ENCODE measurements at places on chromosomes 7 and 10. TPM values are rescaled to one million over a fixed set of nuclear protein-coding genes. Genes with fewer than 3 reads are reported as not detected.

DNA sequence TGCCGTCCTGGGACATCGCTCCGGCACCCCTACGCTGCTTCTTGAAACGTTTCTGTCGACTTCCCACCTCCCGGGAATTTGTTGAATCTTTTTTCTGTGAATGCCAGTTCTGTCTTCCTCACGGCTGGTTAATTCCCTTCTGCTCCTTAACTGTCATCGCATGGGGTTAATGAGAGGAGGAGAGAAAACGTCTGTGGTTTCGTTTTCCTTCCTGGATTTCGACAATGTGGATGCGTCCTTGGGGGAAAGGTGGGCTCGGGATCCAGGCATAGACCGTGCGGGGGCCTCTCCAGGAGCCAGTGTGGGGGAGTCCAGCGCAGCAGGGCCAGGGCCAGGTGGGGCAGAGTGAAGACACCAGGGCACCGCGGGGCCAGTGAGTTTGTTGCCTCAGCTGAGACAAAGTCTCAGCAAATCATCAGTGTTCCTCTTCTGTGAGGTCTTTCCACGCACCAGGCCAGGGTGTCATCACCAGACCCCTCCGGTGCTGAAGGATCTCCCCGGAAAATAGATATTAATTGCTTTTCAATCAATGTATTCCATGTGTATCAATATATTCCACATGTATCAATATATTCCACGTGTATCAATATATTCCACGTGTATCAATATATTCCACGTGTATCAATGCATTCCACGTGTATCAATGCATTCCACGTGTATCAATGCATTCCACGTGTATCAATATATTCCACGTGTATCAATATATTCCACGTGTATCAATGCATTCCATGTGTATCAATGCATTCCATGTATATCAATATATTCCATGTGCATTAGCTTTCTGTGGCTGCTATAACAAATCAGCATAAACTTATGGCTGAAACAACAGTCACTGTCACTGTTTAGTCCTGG, 33.7 kb upstream of the CFAP46 start:
- peaks cover 5% of the 10 kb centered on the region for H3K4me1 ChIP-seq
- DNase-seq: no peak
- H3K36me3 ChIP-seq: no peaks in the 10 kb centered on the region
- H3K4me3 ChIP-seq: no peak overlapping the region
- H3K27me3 ChIP-seq: peaks cover 43% of the 10 kb centered on the region

- no peaks in the 10 kb centered on the region for H3K36me3 ChIP-seq
- H3K27ac ChIP-seq: no peak overlapping the region
- peaks cover 4% of the 10 kb centered on the region for H3K4me1 ChIP-seq
- no peak overlapping the region for H3K4me3 ChIP-seq
These were observed 86.5 kb upstream of the LRRN3 start for GRCh38 chr7:111004310-111004901.

GRCh38 chr10:101354328-101355071, 535 bp downstream of the BTRC start:
- H3K36me3 ChIP-seq: peaks cover 7% of the 10 kb centered on the region
- DNase-seq: peak; percentile 82
- peaks cover 28% of the 10 kb centered on the region for H3K4me1 ChIP-seq
- H3K27me3 ChIP-seq: peaks cover 12% of the 10 kb centered on the region
- peak overlapping the region; percentile 97 for H3K4me3 ChIP-seq
- H3K27ac ChIP-seq: peak overlapping the region; percentile 88

- H3K4me1 ChIP-seq: no peaks in the 10 kb centered on the region
- H3K27ac ChIP-seq: no peak overlapping the region
- no peaks in the 10 kb centered on the region for H3K27me3 ChIP-seq
These were observed 152.8 kb downstream of the AMPH start for GRCh38 chr7:38478404-38478803.

DNA sequence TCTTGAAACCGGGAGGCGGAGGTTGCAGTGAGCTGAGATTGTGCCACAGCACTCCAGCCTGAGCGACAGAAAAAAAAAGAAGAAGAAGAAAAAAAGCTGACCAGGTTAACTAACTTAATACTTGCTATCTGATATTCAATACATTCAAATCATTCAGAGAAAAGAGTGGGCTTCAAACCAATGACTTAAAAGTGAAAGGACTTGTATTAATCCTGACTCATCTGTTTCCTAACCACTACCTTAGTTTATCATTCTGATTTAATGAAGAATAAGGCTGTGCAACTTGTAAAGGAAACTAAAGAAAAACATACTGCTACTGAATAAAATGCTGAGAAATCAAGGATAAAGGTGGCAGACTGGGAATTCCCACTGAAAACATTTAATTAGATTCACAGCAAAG, 128.4 kb downstream of the NRBF2 start:
- H3K27me3 ChIP-seq: no peaks in the 10 kb centered on the region
- H3K4me3 ChIP-seq: no peak overlapping the region
- no peak overlapping the region for H3K27ac ChIP-seq
- peaks cover 26% of the 10 kb centered on the region for H3K4me1 ChIP-seq
- H3K36me3 ChIP-seq: peaks cover 26% of the 10 kb centered on the region

DNA sequence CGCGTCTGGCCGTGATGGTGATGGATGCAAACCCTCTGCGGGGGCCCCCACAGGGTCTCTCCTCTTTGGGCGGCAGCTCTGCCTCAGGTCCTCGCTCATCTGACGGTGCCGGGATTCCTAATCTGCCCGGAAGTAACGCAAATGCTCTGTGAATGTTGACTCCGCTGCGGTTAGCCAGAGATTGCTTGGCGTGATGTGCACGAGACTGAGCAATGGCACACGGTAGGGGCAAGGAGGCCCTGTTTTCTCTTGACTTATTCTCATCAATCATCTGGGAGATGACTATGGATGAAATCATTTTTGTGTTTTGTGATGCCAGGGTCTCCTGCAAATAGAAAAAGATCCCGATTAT, 116.5 kb upstream of the ADAM12 start:
- no peak for DNase-seq
- H3K4me3 ChIP-seq: no peak overlapping the region
- H3K27me3 ChIP-seq: peaks cover 2% of the 10 kb centered on the region
- H3K36me3 ChIP-seq: no peaks in the 10 kb centered on the region
- no peaks in the 10 kb centered on the region for H3K4me1 ChIP-seq

- peak overlapping the region; percentile 80 for H3K27ac ChIP-seq
- H3K36me3 ChIP-seq: no peaks in the 10 kb centered on the region
- no peak for DNase-seq
- peaks cover 26% of the 10 kb centered on the region for H3K4me1 ChIP-seq
- peak overlapping the region; percentile 1 for H3K4me3 ChIP-seq
These were observed 8.0 kb downstream of the TSPAN15 start for GRCh38 chr10:69459101-69459790.

GRCh38 chr10:75347186-75347585, 54.4 kb downstream of the ZNF503 start:
- no peaks in the 10 kb centered on the region for H3K36me3 ChIP-seq
- H3K4me1 ChIP-seq: peaks cover 10% of the 10 kb centered on the region
- H3K4me3 ChIP-seq: no peak overlapping the region
- DNase-seq: no peak
- no peaks in the 10 kb centered on the region for H3K27me3 ChIP-seq
- H3K27ac ChIP-seq: no peak overlapping the region

DNA sequence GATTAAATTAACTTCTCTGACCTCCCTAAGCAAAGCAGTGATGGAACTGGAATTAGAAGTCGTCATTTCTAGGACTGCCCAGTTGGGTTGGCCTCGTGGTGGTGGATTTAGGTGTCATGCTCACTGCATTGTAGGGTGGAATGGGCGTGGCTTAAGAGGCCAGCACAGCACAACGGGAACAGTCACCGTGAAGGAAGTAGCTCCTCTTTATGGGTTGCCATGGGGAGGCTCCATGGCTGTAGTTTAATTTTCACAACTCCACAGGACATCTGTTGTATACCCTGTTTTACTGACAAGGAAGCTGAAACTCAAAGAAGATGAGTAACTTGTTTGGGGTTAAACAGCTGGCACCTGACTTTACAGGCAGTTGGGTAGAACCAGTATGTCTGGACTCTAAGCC, 208.3 kb downstream of the CELF2 start:
- H3K36me3 ChIP-seq: no peaks in the 10 kb centered on the region
- peaks cover 8% of the 10 kb centered on the region for H3K27me3 ChIP-seq
- DNase-seq: no peak
- H3K4me3 ChIP-seq: no peak overlapping the region

GRCh38 chr10:126058104-126058503, 161.7 kb downstream of the FANK1 start:
- peak; percentile 37 for DNase-seq
- H3K36me3 ChIP-seq: no peaks in the 10 kb centered on the region
- H3K27me3 ChIP-seq: peaks cover 8% of the 10 kb centered on the region
- H3K4me1 ChIP-seq: peaks cover 33% of the 10 kb centered on the region
- H3K27ac ChIP-seq: peak overlapping the region; percentile 33

DNA sequence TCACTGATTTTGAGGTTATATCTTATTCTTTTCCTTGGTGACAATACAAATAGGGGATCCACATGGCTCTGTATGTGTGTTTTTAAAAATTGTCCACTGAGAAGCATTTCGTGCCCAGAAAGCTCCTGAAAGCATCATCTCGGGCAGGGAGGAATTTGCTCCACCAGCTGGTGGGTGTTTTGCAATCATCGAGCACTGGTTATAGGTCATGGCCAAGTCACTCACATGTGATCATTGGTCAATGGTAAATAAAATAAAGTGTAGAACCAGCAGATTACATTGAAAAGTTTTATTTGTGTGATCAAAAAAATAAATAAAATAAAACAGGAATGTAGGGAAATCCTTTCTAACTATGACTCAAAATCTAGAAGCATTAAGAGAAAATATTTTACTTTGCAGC, 23.0 kb upstream of the SNX13 start:
- DNase-seq: no peak
- no peaks in the 10 kb centered on the region for H3K4me1 ChIP-seq
- H3K27ac ChIP-seq: no peak overlapping the region
- H3K27me3 ChIP-seq: no peaks in the 10 kb centered on the region

- H3K4me3 ChIP-seq: no peak overlapping the region
- no peak for DNase-seq
- no peaks in the 10 kb centered on the region for H3K4me1 ChIP-seq
These were observed 127.9 kb upstream of the AKR1E2 start for GRCh38 chr10:4698075-4698474.

- no peak for DNase-seq
- peaks cover 12% of the 10 kb centered on the region for H3K36me3 ChIP-seq
- no peak overlapping the region for H3K4me3 ChIP-seq
- peaks cover 3% of the 10 kb centered on the region for H3K27me3 ChIP-seq
- H3K4me1 ChIP-seq: peaks cover 29% of the 10 kb centered on the region
These were observed 78.6 kb upstream of the CAPZA2 start for GRCh38 chr7:116783666-116784318.

Gene FBXO24
- total RNA-seq: 0.76 TPM

Gene C10orf143
- total RNA-seq: 1.8 TPM

Gene MBLAC1
- total RNA-seq: 2.7 TPM

Data from type B pancreatic cell (in vitro differentiated cells).